ENCODE measurements at places on chromosomes 5 and 9.

- no peak for DNase-seq
These were observed 541 bp upstream of the TBCA start for GRCh38 chr5:77776554-77777206.

DNA sequence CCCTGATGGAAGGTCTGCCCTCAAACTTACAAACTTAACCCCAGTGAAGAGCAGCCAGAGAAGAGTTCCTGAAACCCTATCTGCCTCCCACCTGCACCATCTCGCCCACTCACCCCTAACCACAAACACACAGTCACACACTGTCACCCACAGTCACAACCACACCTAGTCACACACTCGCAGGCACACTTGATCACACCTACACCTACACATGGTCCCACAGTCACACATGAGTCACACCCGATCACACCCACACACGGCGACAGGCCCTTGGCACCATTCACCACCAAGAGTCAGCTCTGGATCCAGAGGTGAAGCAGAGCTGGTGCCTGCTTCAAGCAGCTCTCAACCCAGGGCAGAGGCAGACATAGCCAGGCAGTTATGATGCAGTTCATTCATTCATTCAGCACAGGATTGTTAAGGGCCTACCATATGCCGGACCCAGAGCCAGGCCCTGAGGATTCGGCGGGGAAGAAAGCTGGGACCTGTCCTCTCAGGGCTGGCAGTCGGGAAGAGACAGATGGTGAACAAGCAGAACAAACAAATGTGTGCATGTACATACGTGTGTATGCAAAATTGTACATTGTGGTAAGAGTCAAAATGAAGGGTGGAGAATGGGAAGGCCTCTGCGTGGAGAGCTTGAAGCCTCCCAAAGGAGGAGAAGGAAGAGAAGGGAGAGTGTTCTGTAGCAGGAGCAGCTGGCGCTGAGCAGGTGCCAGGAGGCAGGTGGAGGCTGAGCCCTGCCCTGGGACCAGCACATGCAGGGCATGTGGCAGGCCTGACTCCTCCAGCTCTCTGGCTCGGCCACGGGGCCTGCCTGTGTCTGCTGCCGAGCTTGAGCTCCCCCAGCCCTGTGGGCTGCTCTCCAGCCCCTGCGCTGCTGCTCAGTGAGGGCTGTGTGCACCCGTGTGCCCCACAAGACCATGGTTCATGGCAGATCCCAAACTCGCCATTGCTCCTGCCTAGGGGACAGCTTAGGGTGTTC is 6.4 kb downstream of the TSPAN17 start:
- no peak for DNase-seq

DNA sequence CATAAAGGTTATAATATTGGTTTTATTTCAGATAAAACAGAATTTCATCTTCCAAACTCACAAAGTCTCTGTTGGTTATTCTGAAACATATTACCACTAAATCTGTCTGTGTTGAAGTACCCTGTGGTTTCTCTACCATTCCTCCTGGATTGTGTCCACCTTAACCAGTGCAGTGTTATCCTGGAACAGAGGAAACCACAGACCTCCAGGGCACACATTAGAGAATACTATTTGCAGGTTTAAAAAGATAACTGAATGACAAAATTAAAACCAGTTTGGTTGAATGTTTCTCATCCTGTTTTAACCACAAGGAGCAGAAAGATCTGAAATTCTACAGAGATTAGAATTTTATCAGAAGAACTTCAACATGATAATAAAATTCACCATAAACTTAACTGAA is 251.8 kb downstream of the CWC27 start:
- DNase-seq, result no peak

- DNase-seq, result no peak
These were observed 154.0 kb upstream of the NFIL3 start for GRCh38 chr9:91577633-91578061.

- DNase-seq, result no peak
These were observed 95.2 kb downstream of the ALDH1A1 start for GRCh38 chr9:72857624-72857996.

DNA sequence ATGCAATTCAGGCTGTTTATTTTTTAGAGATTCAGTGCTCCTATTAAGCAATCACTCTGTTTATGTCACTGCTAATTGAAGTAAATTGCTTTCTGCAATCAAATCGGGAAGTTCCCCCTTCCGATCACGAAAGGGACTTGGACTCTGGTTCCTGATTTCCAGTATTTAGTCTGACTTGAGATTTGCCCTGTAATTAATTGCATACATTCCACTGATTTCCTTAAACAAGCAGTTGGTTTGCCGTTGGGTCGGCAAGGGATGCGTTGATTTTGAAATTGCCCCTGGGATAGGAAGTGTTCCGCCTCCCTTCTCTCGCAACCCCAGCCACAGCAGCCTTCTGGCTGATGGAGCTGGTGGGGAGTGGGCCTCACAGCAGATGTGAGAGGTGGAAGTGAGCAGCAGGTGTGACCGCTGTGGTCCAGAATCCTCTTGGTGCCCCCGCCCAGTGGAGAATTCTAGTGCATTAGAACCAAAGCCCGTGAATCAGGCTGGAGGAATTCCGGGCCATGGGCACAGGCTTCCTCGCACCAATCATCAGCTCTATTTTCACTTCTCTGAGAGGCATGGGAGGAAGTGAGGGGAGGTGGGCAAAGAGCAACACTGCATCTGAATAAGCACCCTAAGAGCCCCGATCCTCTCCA is 102.5 kb downstream of the SPRY4 start:
- no peak for DNase-seq

DNA sequence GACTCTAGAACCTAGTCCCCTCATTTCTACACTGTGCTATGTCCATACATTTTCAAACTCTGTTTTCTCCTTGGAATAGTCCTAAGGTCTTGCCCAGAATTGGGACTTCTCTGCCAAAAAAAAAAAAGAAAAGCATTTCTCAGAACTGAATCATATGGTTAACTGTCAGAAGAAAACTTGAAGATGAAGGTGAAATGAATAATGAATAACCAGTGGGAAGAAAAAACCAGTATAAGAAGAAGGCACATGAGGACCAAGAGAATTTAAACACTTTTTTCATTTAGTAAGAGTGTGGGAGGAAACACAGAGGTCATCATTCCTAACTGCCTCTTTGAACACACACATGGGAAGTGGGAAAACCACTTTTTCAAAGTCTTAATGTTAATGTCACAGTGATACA is 197.7 kb downstream of the PRELID2 start:
- no peak for DNase-seq

DNA sequence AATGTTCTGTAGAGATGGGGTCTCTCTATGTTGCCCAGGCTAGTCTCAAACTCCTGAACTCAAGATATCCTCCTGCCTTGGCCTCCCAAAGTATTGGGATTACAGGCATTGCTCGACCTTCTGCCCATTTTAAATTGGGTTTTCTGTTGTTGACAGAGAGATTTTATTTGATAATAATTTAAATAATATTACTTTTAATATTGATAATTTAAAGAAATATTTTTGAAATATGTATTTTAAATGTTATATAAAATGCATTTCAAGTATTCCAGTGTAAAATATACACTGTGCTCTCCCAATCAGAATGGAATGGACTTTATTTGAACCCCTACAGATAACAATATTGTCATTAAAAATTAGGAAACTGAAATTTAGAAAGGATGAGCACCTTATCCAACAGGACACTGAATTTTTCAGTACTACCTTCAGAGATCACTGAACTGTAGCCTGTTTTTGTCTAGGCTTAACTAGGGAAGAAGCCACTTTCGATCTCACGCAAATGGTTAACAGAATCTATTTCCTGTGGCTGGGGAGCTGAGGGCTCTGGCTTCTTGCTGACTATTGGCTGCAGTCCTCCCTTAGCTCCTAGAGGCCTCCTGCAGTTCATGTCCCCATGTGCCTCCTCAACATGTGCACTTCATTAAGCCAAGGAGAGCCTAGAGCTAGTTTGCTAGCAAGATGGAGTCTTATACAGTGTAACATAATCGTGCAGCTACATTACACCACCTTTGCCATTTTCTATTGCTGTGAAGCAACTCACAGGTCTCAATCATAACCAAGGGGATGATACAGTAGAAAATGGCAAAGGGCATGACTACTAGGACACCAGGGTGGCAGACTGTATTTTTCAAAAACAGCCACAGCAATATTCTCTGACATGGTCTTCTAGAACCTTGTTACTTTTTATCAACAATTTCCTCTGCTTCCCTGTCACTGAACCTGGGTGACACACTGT is 150.0 kb downstream of the CDC42SE2 start:
- DNase-seq, result no peak

DNA sequence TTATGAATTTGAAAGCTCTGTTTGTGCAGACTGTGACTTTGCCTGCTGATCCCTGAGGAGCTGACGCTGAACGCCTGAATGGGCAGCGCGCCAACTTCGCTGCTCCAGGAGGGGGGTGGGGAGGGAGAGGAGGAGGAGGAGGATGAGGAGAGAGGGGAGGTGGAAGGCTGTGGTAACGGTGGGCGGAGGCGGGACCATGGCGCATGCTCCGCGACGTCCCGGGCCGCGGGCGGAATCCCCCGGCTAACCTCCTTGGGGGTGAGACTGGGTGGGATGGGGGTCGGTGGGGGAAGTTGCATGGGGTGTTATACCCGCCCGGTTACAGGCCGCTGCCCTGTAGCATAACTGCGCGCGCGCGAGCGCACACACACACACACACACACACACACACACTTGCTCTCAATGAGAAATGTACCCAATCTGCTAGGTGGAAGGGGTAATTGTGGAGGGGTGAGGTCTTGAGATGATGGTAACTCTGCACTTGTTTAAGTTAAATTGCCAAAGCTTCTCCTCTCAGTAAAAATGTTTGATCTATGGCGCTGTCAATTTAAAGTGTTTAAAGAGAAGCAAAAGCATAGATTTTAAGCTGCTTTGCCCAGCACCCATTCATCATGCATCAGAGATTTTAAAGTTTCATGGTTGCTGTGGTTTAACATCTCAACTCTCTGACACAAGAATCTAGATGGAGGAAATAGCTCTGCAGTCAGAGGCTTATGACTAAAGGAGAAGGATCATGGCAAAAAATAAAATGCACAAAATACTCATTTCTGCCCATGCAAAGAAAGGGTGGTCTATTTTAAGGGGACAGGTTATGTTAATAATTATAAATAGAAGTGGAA is 76.6 kb upstream of the TBCA start:
- DNase-seq, result peak; percentile 65

GRCh38 chr9:34701769-34702736 is 7.9 kb downstream of the CCL21 start:
- DNase-seq, result peak; percentile 93

DNA sequence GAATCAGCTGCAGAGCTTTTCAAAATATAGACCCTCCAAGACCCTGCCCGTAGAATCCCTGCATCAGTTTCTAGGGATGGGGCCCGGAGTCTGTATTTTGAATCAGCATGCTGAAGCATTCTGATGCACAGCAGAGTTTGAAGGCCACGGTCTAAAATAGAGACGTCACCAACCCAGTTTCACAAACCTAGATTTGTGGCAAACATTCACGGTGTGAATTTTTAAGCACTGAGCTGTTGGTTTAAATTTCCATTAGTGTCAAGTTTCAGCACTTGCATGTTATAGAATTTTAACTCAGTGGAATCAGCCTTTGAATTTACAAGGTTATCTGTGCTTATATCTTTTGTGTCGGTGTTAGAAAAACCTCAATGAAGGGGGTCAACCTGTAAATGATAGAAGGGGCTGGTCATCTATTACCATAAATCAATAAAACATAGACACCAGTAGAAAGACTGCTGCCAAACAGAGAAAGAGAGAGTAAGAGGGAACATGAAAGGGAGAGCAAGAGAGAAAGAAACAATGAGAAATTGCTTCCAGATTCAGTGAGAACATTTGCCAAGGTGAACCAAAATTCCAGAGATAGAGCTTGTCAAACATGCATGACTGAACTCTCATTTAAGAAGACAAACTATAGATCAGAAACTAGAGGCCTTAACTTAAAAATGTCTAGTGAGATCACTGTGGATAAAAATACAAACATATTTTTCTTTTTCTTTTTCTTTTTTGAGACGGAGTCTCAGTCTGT is 414.9 kb downstream of the ZSWIM6 start:
- DNase-seq, result no peak

GRCh38 chr5:107364443-107365319 is 306.1 kb downstream of the EFNA5 start:
- DNase-seq, result no peak

- no peak for DNase-seq
These were observed 65.1 kb downstream of the MACROH2A1 start for GRCh38 chr5:135333732-135334515.

GRCh38 chr9:129414377-129414992 is 206.4 kb downstream of the C9orf50 start:
- DNase-seq, result peak; percentile 60

DNA sequence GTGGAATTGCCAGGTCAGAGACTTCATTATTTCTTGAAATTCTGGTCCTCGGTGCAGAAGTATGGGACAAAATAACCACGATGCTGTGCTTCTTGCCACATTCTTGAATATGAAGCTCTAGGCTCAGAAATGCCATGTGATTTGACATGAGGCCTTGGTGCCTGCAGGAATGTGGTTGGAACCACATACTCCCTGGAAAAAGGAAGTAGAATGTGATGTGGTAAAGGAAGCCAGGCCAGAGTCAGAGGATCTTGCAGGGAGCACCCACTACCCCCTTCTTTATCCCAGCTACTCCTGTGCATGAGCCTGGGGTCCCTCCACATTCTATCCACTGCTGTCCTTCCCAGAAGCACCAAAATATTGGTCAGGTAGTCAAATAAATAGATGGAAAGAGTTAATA is 80.9 kb downstream of the FOXD1 start:
- DNase-seq, result no peak

DNA sequence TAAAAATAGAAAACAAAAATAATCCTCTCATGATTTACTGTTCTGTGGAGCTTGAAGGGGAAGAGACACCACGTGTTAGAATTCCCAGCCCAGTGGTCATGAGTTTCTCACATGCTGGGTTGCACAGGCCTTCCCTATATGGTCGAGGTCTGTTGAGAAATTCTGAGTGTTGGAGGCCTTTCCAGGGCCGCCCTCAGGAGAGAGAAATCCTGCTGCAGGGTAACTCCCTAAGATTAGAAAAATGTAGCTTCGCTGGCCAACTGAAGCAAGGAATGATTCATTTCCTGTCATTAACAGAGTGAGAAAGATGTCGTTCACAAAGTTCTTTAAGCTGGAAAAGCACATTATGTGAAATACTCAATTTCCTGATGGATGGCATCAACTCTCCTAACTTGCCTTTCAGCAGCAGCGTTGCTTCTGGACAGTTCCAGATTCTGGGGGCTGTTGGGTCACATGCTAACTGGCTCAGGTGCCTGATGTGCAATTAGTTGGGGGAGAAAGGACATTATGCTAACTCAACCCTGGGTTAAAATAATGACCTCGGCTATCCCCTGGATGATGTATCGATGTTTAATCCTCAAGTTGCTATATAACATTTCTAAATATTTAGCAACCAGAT is 104.8 kb upstream of the CD180 start:
- DNase-seq, result peak; percentile 33

GRCh38 chr5:67774267-67774552 is 441.3 kb upstream of the PIK3R1 start:
- DNase-seq, result no peak

DNA sequence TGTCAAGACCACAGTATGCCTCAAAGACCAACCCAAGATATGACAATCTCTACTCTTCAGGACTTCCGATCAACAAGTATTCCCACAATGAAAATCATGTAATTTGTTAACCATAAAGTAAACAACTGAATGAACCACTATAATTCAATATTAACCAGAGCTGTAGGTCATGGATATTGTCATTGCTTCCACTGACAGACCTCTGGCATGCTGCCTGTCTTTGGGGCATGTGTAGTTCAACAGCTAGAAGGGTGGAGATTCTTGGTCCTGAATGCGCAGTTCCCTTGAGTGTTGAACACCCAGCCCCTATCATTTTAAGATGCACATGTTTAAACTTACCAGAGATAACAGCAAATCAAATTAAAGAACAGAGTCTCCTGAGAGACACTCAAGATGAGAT is 283.0 kb downstream of the CEMIP2 start:
- no peak for DNase-seq

All from AG08396 (cell line).